Caki2 (cell line): ENCODE measurements at places on chromosomes 1 and 21.

DNA sequence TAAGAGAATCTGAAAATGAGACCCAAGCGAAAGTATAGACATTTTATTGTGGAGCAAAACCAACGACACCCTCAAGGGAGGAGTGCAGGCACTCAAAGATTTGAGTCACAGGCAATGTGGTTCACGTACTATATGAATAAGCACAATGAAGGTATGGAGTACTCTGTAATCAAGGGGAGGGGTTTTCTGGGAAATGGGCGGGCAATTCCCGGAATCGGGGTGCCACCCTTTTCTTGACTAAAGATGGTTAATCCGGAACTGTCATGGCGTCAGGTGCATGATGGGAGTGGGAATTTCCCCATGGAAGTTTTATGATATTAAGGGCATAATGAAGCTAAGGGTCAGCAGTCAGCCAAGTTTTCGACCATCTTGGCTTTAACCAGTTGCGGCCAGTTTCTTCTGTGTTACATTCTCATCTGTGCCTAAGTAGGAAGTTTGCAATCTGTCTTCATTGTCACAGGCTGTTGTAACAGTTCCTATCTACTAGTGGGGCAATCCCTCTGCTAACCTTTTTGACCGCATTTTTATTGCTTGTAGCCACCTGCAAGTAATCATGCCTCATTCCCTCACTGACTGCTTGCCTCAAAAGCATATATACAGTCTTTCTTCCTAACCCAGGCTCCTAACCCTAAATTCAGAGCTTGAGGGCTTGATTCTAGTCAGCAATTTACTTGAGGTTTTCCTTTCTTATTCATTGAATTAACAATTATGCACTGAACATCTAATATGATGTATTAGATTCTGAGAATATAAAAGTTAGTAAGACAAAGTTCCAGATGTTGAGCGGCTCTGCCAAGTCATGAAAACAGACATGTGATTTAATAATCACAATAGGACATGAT is 775 bp upstream of the AIM2 start:
- no peak for DNase-seq

DNA sequence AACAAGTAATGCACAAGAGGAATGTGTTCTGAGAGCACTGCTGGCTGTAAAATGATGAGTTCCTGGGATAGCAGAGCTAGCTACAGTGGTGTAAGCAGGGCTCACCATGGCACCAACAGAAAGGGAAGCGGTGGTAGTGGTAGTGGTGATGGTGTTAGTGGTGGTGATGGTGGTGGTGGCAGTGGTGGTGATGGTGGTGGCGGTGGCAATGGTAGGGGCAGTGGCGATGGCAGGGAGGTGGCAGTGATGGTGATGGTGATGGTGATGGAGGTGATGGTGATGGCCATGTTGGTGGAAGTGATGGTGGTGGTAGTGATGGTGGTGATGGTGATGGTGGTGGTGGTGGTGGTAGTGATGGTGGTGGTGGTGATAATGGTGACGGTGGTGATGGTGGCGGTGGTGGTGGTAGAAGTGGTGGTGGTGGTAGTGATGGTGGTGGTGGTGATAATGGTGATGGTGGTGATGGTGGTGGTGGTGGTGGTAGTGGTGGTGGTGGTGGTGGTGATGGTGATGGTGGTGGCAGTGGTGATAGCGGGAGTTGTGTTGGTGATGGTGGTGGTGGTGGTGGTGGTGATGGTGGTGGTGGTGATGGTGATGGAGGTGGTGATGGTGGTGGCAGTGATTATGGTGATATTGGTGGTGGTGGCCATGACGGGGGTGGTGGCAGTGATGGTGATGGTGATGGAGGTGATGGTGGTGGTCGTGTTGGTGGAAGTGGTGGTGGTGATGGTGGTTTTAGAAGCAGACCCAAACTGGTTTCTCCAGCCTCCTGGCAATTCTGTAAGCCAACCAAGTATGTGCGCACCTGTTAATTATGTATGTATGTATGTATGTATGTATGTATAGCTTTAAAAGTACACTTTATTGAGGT is 254.1 kb downstream of the TRABD2B start:
- no peak for DNase-seq

DNA sequence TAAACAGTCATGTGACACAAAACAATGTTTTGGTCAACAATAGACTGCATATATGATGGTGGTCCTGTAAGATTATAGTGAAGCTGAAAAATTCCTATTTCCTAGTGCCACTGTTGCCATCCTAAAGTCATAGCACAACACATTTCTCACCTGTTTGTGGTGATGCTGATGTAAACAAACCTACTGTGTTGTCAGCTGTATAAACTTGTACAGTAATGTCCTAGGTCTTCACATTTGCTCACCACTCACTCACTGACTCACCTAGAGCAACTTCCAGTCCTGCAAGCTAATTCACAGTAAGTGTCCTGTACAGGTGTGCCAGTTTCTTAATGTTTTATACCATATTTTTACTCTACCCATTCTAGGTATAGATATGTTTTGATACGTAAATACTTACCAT is 326.1 kb upstream of the USP24 start:
- no peak for DNase-seq

- DNase-seq, result no peak
Observed at GRCh38 chr1:32334864-32335534, 1.0 kb downstream of the MARCKSL1 start.

- no peak for DNase-seq
Observed at GRCh38 chr1:176885751-176886150, 278.8 kb downstream of the ASTN1 start.

- no peak for DNase-seq
Observed at GRCh38 chr1:214332946-214333798, 52.2 kb downstream of the SMYD2 start.

- DNase-seq, result no peak
Observed at GRCh38 chr1:57269630-57270225, 154.1 kb downstream of the DAB1 start.

DNA sequence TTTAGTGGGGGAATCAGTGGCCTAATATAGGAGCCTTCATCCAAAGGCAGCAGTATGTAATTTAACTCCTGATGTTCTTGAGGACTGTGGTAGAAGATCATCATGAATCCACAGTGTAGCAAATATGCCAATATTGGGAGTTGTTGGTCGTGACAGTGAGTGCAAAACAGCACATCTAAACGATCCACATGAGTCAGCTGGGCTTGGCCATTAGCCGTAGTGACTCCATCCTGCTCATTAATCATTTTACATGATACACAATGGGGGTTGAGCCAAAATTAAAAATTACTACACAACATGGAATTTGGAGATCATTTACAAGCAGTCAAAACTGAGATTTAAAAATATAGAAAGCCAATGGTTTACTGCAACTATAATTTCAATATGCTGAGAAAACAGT is 653.9 kb upstream of the CAMK1G start:
- DNase-seq, result no peak

DNA sequence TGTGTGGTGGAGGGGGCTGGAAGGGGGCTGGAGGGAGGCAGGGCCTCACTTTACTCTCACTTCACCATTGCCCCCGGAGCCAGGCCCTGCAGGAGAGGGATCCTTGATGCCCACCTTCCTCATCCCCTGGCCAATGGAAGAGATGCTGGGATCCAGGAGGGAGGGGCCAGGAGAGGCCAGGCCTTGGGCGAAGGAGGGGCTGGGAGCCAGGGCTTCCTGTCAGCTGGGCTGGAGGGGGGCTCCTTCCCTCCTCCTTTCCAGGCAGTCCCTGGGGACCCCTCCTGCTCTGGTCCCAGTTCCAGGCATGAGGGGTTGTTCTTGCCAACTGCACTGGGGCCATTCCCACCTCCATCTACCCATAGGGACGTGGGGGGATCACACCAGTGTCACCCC is 5.7 kb downstream of the AHDC1 start:
- no peak for DNase-seq

DNA sequence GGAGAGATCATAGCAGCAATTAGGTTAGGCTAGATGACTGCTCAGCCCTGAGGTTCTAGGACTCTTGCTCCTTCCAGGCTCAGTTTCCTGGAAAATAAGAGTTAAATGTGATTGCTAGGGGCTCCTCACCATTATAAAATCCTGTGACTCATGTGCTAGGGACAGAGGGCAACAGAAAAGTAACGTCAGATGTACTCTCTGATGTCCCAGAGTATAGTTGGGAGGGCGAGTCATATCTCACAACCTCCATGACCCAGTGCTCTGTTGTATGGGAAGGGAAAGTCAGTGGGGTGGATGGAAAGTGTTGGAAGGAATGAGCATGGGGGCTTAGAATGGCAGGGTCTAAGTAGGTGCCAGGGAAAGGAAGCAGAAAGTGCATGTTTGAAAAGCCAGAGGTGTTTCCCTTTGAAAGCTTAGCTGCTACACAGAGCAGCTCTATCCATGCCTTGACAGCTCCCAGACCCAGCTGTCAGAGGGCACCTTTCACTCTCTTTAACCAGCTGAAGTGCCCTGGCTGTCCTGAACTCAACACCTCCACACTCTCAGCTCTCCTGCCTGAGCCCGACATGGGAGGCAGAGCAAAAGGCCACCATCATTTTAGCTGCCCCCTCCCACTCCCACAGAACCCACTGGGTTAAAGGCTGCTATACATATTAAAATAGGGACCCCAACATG is 11.6 kb downstream of the GJA5 start:
- DNase-seq, result peak; percentile 4

DNA sequence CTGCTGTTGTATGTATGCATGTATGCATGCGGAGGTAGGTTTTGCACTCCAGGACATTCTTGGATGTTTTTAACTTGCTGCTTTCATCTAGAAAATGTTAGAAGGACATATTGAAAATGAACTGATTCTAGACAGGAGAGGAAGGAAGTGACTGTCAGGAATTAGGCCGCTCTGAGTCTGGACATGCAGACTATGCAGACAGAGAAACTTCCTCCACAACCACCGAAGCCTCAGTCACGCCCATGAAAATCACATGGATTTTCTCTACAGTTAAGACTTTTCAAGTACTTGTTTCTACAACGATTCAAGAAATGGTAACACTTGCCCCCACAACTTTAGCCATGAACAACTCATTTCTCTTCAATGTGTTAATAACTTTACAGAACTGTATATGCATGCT is 211.1 kb downstream of the SMYD3 start:
- DNase-seq, result no peak

GRCh38 chr1:203592156-203592555 is 34.5 kb upstream of the ATP2B4 start:
- DNase-seq, result no peak

GRCh38 chr1:21216835-21217811 is 40.4 kb upstream of the EIF4G3 start:
- DNase-seq, result peak; percentile 47

GRCh38 chr1:88727205-88727604 is 43.1 kb downstream of the PKN2 start:
- no peak for DNase-seq

GRCh38 chr1:199218065-199218464 is 579.2 kb downstream of the PTPRC start:
- DNase-seq, result no peak

DNA sequence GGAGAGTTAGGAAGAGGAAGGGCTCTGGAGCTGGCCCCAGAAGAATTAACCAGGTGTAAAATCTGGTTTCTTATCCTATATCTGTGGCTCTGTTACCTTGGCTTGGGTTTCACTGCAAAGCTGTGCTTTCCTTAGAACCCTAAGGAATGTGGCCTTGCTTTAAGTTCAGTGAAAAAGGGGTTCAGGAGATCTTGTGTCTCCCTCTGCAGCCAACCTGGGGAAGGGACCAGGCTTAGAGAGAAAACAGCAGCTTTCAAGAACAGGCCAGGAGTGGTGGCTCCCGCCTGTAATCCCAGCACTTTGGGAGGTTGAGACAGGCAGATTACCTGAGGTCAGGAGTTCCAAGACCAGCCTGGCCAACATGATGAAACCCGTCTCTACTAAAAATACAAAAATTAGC is 16.1 kb upstream of the MYCL start:
- no peak for DNase-seq

DNA sequence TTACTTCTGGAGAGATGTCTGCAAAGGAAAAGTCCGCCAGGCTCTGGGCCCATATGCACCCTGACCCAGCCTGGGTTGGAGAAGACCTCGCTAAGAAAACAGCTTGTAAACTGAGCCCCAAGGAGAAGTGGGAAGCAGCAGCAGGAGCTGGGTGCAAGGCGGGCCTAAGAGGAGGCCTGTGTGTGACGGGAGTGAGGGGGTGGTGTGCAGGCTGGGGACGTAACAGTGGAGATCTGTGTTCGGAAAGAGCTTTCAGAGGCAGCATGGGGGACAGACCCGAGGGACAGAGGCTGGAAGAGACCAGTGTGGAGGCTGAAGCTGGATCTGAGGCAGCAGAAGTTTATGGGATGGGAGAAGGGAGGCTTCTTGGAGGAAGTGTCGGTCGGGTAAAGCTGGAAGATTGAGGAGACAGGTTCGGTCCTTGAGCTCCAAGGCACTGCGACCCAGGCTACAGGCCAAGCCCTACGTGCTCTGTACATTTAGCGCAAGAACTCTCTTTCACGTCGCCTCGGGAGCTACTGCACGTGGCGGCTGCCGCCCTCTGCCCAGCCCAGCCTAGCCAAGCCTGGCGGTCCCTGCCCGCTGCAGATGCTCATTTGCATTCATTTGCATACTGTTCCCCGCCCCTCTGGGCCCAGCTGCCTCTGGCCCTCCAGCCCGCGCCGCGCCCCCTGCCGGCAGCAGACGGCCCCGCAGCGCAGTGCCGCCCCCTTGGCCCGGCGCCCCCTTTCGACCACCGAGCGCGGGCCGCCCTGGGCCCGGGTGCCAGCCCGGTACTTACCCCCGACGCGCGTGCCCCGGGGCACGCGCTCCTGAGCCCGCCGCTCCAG is 6.3 kb downstream of the HPCA start:
- DNase-seq, result no peak

DNA sequence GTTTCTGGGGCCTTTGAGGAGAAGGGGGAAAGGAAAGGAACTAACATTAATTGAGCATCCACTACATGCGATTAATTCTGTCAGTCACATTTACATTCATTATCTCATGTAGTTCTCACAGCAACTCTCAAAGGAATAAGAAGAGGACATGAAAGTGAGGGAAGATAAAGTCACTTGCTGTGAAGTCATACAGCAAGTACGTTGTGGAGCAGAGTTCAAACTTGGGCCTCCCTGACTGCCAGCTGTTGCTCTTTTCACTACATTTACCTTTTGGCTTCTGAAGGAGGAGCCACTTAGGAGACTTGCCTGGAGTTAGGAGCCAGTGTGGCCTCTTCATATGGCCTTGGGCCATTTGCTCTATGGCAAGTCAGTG is 6.2 kb downstream of the ZNF691 start:
- DNase-seq, result no peak

GRCh38 chr1:169486281-169487051 is 722 bp upstream of the SLC19A2 start:
- no peak for DNase-seq

GRCh38 chr1:70134148-70134547 is 71.2 kb downstream of the LRRC40 start:
- DNase-seq, result no peak

- DNase-seq, result no peak
Observed at GRCh38 chr1:38242506-38242905, 195.9 kb upstream of the POU3F1 start.

DNA sequence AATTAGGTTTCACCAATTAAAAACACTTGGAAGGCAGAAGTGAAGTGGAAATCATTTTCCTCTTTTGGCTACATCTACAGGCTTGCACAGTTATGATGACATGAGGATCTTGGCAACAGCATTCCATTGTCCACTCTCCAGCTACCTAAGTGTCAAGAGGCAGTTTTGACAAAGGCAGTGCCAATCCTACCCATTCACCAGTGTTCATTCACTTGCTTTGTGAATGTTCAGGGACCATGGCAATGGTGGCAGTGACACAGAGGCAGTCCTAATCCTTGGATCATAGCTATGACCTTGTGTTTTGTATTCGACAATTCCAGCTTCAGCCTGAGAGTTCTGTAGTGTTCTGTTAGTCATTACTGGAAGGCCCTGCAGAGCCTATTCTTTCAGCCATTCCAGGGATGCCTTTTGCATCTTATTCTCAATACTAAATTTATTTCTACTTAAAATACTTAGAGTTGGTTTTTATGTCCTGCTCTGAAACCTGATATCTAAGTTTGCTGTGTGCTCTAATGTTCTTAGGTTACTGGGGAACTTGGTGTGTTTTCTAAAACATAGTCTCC is 36.7 kb downstream of the CRB1 start:
- DNase-seq, result no peak
